Activated CD4-positive, alpha-beta memory T cell treated with anti-CD3 and anti-CD28 coated beads, Interleukin-2, amount 10 ng/mL, durations not matched to agents 7 days and 5 days (primary cell): ENCODE measurements at places on chromosomes 6 and 20.

- DNase-seq, result no peak
- H3K36me3 ChIP-seq, result no peaks in the 10 kb centered on the region
- no peak overlapping the region for H3K4me3 ChIP-seq
- H3K27ac ChIP-seq, result no peak overlapping the region
- H3K4me1 ChIP-seq, result no peaks in the 10 kb centered on the region
- H3K27me3 ChIP-seq, result no peaks in the 10 kb centered on the region
These were observed 1043.4 kb upstream of the FLRT3 start for GRCh38 chr20:15380770-15381169.

DNA sequence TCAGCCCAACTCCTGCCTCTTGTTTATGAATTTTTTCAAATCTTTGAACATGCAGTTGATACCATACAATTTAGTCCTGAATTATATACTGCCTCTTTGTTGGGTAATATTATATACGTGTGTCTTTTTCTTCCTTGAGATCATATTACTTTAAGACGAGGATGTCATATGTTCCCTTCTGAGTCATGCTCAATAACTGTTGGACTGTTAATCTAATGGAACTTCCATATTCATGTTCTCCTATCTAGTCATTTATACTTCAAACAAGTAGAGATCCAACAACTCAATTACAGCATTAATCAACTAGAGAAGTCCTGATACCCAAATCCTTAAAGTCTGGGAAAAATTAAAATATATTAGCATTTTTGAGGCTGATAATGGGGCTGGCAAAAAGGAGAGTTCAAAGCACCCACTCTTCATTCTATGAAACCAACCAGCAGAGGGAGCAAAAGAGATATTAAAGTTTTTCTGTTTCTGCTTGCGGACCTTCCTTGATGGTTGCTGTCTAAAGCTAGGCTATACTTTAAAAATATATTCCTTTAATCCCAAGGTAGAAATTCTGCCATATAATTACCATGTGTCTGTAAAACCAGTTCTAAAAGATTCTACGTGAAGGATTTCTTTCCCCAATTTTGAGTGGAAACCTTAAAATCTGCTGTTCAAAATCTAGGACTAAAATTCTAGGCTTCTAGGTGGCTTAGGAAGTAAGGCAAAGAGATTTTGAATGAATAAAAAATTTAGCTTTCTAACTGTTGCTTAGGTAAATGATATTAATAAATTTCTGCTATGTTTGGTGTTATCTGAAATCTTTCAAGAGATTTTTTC is 498.9 kb downstream of the BCKDHB start:
- peaks cover 1% of the 10 kb centered on the region for H3K27me3 ChIP-seq
- no peak for DNase-seq
- H3K4me1 ChIP-seq, result no peaks in the 10 kb centered on the region

DNA sequence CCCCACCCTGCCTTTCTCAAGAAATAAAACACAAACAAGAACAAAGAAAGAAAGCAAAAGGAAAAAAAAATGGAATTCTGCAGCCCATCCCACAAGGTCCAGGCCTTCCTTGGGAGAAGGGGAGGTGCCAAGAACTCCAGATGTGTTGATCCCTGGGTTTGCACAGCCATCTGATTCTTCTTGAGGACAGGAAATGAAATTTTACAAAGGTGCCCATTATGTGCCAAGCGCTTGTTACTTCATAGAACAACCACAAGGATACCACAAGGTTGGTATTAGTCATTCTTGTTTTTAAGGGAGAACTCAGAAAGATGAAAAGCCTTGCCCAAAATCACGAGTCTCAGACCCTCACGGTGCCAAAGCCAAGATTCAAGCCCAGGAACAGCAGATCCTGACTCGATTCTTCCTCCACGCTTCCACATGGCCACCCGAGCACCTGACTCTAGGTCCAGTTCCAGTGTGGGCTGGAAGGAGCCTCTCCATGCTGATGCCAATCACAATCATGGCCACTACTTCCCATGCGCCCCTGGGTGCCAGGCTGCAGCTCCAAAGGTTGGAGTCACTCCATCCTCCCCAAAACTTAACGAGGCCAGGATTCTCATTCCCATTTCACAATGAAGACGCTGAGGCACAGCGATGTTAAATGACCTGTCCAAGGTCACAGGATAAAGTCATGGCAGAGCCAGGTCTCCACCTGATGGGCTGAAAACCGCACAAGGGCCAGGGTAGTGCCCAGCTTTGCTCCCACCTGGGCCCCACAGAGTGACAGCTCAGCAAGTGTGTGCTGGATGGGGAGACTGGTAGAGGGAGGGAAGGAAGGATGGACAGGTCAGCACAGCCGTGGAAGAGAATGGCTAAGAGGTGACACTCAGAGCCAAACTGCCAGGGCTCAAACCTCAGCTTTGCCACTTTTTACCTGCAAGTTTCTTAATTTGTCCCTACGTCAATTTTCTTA is 66.7 kb upstream of the TOP1 start:
- H3K4me1 ChIP-seq, result peaks cover 18% of the 10 kb centered on the region
- peaks cover 1% of the 10 kb centered on the region for H3K27me3 ChIP-seq
- H3K4me3 ChIP-seq, result no peak overlapping the region
- H3K36me3 ChIP-seq, result no peaks in the 10 kb centered on the region

- H3K36me3 ChIP-seq, result peaks cover 37% of the 10 kb centered on the region
- H3K27me3 ChIP-seq, result no peaks in the 10 kb centered on the region
- DNase-seq, result no peak
- no peaks in the 10 kb centered on the region for H3K4me1 ChIP-seq
These were observed 44.4 kb upstream of the SIM1 start for GRCh38 chr6:100509101-100509500.

DNA sequence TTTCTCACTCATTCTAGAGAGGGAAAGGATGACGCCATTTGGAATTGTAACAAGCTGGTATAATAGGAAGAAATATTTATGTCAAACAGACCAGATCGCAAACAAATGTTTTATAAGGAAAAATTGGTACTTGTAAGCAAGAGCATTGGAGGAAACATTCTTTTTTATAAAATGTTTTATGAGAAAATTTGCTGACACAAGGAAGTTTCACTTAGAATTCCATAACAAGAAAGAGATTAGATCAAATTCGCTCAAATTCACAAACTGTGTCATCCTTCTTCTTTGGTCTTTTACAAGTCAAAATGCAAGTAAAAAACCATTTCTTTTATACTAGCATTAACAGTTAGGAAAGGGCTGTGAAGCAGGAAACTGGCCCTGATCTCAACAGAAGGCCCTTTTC is 179.9 kb downstream of the TRDN start:
- no peak overlapping the region for H3K27ac ChIP-seq
- no peaks in the 10 kb centered on the region for H3K36me3 ChIP-seq
- no peak overlapping the region for H3K4me3 ChIP-seq
- H3K4me1 ChIP-seq, result no peaks in the 10 kb centered on the region

DNA sequence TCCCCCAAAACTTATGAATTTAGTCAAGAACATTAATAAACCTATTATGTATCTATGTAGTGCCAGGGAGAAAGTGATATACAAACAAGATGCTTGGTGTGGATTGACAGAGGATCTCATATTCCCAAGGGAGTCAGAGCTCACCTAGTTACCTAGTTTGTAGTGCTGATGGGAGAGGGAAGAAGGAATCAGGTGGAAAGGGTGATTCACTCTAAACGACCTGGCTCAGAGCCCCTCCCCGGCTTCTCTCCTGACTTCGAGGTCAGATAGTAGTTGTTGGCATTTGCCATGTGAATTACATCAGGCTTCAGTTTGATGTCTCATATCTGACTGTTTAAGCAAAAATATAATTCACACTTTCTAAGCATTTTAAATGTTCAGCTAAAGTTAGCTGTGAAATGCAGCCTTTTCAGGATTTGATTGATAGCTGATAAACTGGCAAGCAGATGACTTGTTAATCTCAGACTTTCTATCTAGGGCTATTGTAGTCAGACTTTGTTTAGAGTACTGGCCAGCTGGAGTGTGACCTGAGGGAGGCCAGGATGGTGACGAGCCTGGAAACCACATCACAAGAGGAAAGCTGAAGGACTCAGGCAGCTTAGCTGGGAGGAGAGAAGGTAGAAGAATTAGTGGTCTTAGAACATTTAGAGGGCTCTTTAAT is 123.7 kb downstream of the AKAP7 start:
- H3K27me3 ChIP-seq, result no peaks in the 10 kb centered on the region
- H3K27ac ChIP-seq, result no peak overlapping the region
- H3K4me1 ChIP-seq, result no peaks in the 10 kb centered on the region
- no peak for DNase-seq
- no peak overlapping the region for H3K4me3 ChIP-seq

DNA sequence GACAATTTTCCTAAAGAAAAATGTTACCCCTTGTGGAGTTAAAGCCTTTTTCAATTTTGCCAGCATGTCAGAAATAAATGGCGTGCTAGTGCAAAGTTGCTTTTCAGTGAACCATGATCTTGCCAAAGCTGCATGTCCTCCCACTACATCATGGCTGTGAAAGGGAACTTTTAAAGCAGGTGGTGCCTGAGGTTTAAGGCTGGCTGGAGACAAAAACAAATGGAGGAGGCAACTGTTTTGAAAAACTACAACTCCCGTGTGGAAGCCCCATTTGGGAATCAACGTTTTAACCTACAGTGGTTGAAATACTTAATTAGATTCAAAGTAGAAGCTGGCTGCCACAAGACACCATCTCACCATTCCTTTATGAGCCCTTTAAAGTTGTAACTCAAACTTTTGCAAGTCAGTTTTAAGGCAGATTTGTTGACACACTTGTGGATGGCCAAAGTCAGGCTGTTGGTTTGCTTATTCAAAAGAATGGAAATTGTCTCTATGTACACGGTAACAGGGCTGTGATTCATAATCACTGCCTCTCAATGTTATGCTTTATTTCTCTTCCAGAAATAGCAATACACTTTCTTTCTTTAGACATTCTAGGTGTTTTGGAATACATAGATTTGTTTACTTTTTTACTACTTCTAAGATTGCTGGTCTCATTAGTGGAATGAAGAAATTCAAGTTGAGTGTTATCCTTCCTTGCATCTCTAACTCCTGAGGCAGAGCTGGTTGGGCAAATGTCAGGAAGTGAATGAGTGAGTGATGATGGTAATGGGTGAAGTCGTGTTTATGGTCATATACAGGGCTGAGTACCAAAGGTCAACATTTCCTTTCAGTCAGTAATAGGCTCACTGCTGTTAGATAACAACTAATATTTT is 196.4 kb upstream of the GMDS start:
- H3K4me1 ChIP-seq, result no peaks in the 10 kb centered on the region
- H3K36me3 ChIP-seq, result no peaks in the 10 kb centered on the region
- DNase-seq, result no peak

DNA sequence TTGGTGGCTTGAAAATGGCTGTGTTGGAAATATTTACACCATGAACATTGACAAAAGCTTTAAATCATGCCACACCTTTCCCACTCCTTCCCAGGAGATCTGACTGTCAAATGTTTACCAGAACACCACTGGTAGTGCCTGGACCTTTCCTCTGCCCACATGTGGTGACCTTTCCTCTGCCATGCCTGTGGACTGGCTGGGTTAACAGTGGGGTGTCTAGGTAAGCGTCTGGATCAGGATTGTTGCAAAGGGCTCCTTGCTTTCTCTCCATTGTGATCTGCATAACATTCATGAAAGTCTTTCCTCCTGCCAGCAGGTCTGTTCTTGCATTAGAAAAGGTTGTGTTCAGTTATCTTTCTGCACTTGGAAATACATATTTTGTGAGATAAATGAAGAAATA is 572.7 kb downstream of the DHX35 start:
- H3K4me3 ChIP-seq, result no peak overlapping the region
- no peak overlapping the region for H3K27ac ChIP-seq
- no peaks in the 10 kb centered on the region for H3K4me1 ChIP-seq
- no peak for DNase-seq
- H3K36me3 ChIP-seq, result no peaks in the 10 kb centered on the region

DNA sequence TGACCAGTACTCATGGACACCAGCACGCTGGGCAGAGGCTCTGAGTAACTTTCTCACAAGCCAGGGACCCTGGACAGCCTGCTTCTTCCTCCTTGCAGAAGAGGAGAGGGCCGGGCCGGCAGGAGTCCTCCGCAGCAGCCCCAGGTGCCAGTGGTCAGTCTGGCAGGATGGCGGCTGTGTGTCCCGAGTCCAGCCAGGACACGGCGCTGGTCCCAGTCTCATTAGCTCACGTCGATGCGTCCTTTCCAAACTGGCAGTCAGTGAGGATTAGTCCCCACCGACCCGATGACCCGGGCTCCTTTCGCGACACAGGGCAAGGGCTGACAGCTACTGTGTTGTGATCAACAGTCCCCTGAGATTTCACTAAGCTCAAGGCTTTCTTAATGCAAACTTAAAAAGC is 267.0 kb downstream of the TAF4 start:
- no peaks in the 10 kb centered on the region for H3K36me3 ChIP-seq
- H3K4me3 ChIP-seq, result no peak overlapping the region
- no peaks in the 10 kb centered on the region for H3K27me3 ChIP-seq

GRCh38 chr6:38774929-38775707 is 60.0 kb downstream of the DNAH8 start:
- peaks cover 13% of the 10 kb centered on the region for H3K27me3 ChIP-seq
- H3K4me1 ChIP-seq, result peaks cover 2% of the 10 kb centered on the region
- DNase-seq, result no peak

DNA sequence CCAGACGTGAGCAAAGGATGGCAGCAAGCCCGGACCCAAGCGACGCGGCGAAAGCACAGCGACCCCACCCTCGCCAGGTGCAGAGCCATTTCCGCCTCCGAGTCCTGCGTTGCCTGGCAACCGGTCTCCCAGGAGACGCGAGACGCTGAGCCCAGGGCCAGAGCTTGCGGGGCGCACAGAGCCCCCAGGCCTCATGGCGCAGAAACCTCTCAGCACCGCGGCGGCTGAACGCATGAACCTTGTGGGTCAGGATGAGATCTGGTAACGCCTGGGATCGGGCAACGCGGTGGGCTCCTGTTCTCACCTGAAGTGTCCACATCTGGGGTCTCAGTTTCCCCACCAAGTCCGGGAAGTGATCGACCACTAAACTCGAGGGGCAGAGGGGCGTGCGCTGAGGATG is 77.7 kb downstream of the ANKRD60 start:
- peaks cover 39% of the 10 kb centered on the region for H3K27me3 ChIP-seq
- no peaks in the 10 kb centered on the region for H3K4me1 ChIP-seq
- no peak overlapping the region for H3K4me3 ChIP-seq
- H3K36me3 ChIP-seq, result no peaks in the 10 kb centered on the region
- no peak overlapping the region for H3K27ac ChIP-seq

- peak; percentile 83 for DNase-seq
These were observed 11.3 kb downstream of the SERPINB9 start for GRCh38 chr6:2891768-2892170.

GRCh38 chr6:41408576-41408975 is 73.2 kb downstream of the NCR2 start:
- H3K4me1 ChIP-seq, result no peaks in the 10 kb centered on the region
- no peak overlapping the region for H3K4me3 ChIP-seq
- H3K36me3 ChIP-seq, result no peaks in the 10 kb centered on the region
- H3K27ac ChIP-seq, result no peak overlapping the region
- no peak for DNase-seq
